ENCODE measurements at places on chromosomes 4 and X. TPM values are rescaled to one million over a fixed set of nuclear protein-coding genes. Genes with fewer than 3 reads are reported as not detected.

Gene PGAM4
- not detected for total RNA-seq

Gene MAP7D2
- 8.2 TPM for total RNA-seq

Gene SSX4
- total RNA-seq, result not detected

Gene GRPR
- total RNA-seq, result 0.55 TPM

Gene FREM3
- 1.5 TPM for total RNA-seq

Gene PAK3
- 120 TPM for total RNA-seq

Gene HSPA4L
- total RNA-seq, result 30.9 TPM

Gene USP26
- not detected for total RNA-seq

Gene GRIA3
- total RNA-seq, result 62.0 TPM

Gene EPHA5
- total RNA-seq, result 14.1 TPM

Gene UGT2B11
- total RNA-seq, result not detected

Gene GPC3
- total RNA-seq, result 70.5 TPM

Gene MAMLD1
- total RNA-seq, result 9.3 TPM

Gene VBP1
- 142 TPM for total RNA-seq

Gene TLR10
- total RNA-seq, result 5.4 TPM

Gene TMEM185A
- 42.0 TPM for total RNA-seq

Gene NR3C2
- 19.1 TPM for total RNA-seq

Gene MAGEA2B
- not detected for total RNA-seq
